ENCODE measurements at places on chromosomes 5 and 9.

DNA sequence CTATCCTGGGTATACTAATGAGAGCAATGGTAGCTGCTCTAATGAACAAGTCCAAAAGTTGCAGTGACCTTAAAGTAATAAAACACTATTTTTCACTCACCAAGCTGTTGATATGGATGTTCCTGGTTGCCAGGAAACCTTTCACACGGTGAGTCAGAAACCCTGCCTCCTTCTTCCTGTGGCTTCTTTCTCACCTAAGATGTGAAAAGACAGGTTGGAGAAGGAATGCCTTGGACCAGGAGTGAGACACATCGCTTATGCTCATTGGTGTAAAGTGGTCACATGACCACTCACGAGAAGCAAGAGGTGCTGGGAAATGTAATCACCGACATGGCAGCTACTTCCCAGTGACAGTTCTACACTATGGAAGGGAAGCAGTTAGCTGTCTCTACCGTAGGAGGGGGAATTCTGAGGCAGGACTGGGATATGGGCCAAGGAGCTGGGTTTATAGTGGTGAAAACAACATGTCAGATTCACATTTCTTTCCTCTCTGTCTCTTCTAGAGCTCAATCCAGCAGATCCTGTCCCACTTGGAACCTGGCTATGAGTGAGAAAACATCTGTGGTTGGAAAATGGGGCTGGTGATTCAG lies 320.4 kb upstream of the KLF4 start:
- DNase-seq: no peak

DNA sequence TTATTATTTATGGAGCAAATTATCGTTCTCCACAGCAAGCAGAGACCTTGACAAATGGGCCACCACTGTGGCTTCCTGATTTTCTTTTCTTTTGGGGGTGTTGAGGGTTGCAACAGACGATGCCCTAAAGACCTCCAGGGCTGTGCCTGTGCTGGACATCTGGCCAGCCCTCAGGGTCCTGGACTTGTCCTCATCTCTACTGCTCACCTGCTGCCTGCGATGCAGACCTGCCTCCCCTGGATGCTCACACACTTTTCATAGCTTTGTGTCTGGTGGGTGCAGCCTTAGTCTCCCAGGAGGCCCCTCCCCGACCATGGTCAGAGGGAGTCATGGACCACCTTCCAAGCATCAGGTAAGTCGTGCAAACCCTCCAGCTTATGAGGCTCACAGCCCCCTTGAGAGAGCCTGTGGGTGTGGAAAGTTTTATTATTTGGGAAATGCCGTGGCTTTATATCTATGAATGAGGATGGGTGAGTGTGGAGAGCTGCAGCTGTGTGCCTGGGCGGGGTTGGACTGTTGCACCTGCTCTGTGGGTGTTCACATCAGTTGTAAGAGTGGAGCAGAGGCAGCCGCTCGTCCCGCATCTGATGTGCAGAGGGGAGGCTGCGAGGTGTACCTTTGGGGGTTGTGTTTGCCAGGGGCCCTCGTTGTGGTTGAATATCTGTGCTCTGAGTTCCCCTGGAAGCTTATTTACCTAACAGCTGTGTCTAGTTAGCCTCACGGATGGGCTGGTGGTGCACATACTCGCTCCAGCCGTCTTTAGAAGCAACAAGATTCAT lies 126.3 kb upstream of the IRX4 start:
- DNase-seq: no peak

DNA sequence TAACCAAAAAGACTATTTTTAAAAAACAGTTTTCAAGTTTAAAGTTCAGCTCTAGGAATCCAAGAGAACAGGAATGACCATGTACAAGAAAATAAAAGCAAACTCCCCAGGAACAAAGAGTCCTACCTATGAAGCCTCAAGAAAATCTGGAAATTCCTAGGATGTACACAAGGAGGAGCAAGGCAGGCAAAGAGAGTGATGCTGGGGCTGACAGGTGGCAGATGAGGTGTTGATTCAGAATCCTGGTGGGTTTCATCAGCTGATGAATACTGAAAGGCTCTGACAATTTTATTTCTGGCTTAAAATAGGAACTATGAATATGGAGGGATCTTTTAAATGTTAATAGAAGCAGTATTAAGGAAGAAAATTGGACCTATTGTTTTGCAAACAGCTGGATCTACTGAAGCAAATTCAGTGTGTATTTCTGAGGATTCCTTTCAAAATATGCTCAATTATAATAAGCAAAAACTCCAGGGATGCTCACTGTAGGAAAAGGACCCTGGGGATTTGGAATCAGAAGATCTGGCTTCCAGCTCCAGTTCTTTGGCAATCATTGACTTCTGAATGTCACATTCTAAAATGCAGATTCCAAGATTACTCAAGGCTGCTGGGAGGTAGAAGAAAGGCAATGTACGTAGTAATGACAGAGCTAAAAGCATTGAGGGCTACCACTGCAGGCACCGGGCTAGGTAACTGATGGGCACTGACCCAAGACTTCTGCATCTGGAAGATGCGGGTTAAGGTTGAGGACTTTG lies 28.0 kb upstream of the SH3RF2 start:
- no peak for DNase-seq

- DNase-seq: no peak
Observed at GRCh38 chr5:12250454-12250853, 346.2 kb upstream of the CTNND2 start.

GRCh38 chr9:73074176-73074708 lies 77.4 kb upstream of the ANXA1 start:
- no peak for DNase-seq

GRCh38 chr5:72509401-72509800 lies 2.2 kb upstream of the ZNF366 start:
- DNase-seq: no peak

DNA sequence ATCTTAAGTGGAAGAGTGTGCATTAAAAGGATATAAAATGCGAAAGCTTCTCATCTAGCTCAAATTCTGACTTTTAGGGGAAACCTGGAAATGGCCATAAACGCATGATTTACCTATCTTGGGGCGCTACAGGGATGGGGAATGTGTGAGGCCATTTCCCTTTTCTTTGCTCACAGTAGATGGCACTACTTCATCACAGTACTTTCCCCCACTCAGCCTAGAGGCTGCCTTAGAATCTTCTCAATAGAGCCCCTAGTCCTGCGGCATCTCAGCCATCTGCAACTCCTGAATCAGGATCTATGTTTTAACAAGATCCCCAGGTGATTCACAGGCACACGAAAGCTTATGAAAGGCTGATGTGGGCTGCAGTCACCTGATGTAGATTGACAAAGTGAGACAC lies 110.8 kb downstream of the LHFPL2 start:
- no peak for DNase-seq

DNA sequence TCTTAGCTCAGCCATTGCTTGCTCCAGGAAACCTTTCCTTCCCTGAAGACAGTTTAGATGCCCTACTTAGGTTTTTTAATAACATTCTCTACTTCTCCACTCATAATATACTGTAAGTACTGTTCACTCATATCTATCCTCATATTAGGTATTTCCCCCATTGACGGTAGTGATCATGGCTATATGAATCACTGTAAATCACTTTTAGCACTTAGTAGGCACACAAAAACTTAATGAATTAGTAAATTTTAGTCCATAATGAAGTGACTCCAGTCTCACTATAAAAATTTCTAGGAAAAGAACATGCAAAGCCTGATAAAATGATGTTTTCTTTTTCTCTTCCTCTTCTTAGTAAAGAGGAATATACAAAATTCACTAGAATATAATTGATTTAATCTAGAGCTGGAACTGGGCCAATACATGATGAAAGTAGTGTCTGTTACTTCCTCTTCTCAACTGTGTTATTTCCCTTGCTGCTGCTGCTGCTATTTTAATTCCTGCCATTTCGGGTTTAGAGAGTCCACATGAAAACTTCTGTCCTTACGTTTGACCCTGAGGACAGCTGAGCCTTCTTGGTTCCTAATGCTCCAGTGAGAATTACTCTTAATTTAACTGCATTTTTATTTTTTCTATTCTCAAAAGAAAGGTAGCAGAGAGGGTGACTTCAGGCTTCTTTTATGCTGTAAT lies 73.5 kb downstream of the LNPEP start:
- no peak for DNase-seq

- DNase-seq: no peak
Observed at GRCh38 chr5:177035976-177036375, 13.5 kb downstream of the ZNF346 start.

- DNase-seq: no peak
Observed at GRCh38 chr5:103840600-103840999, 278.0 kb upstream of the NUDT12 start.

DNA sequence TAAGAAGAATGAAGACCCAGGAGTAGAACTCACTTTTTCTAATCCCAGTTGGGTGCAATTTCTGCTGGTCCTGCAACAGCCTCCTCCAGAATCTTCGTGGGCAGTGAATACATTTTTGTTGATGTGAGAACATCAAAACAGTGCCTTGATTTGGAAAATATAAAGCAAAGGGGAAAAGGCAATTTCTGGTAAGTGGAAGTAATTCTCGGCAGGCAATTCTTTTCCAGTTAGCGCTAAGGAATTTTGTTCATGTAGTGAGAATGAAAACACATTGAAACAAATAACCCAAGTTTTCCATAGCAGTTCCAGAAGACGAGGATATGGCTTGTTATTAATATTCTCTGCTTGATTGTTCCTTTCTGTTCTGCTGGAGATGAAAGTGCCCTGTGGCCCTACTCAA lies 178.7 kb downstream of the SPATA31D1 start:
- DNase-seq: no peak

DNA sequence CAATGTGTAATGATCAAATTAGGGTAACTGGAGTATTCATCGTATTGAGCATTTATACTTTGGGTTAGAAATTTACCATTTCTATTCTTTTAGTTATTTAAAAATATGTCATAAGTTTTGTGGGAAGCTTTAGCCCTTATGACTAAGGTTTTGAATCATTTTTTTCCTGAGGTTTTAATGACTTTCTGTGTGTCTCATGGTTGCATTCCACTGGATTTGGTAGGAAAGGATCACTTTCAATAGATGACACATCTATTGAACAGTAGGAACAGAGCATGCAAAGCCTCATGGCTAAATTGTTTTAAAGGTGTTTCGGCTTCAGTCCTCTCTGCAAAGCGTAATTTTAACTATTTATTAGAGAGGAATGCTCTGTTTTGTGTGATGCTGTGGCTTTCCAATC lies 512.4 kb upstream of the CHD1 start:
- no peak for DNase-seq

DNA sequence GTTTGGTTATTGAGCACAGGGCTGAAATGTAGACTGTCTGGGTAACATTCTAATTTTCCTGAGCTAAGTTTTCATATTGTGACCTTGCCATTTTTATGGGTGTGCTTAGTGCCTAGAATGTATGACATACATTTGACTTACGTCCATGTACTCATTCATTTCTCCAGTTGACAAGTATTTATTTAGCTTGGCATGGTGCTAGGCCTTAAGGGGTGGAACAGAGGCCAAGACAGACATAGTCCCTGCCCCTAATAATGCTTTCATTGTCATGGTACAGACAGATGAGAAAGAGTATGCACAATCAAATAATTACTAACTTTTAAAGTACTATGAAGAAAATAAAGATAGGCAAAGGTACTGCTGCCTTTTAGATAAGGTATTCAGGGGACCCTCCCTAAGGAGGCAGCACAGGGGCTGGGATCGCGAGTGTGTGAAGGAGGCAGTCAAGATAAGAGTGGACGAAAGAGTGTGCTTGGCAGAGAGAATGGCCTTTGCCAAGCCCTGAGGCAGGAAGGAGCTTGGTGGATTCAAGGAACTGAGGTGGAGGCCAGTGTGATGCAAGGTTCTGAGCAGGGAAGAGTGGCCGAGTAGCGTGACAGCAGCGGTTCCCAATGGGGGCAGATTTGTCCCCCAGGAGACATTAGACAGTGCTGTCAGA lies 128.0 kb downstream of the PIP5K1B start:
- DNase-seq: no peak
